ENCODE measurements at places on chromosomes 3 and 15.
A peak's percentile ranks its signal among the peaks of the same experiment; 100 is the strongest.

DNA sequence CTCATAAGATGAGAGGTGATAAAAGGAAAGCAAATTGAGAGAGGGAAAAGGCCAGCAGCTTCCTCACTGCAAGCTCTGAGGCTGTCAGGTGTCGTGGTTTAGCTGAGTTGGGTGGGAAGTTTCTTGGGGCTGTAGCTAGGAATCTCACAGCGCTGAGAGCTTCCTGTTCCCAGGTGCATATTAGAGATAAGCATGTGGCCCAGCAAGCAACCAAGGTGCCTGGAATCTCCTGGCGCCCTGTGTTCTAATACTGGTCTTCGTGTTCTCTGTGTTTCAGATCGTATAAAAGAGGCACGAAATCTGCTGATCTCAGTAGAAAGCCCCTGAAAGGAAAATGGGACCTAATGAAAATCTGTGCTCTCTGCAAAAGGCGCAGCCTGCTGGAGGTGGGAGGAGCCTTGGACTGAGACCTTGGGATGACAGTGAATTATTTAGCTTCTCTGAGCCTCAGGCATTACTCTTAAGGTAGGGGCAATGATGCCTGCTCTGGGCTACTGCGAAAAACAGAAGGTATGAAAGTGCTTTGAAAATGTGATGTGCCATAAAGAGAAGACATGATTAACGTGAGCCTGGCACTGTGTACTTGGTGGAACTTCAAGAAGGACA lies 499.9 kb downstream of the TBL1XR1 start:
- DNase-seq, result no peak

DNA sequence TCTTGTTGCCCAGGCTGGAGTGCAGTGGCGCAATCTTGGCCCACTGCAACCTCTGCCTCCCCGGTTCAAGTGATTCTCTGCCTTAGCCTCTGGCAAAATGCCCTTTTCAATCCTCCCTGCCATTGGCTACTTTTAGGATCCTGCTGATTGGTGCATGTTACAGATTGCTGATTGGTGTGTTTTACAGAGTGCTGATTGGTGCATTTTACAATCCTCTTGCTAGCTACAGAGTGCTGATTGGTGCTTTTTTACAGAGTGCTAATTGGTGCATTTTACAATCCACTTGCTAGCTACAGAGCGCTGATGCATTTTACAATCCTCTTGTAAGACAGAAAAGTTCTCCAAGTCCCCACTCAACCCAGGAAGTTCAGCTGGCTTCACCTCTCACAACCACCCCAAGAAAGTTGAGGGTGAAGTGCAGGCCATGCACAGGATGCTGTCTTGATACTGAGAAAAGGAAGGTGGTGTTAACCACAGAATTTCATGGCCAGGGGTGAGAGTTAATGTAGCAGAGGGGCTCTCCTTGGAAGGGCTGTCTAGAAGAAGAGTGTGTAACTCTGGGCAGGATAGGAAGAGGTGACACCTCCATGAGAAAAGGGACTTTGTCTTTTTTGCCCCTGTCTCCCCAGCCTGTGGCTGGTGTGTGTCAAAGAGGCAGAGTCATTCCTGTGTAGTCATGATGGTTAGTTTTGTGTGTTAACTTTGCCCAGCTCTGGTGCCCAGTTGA lies 145.9 kb downstream of the APBA2 start:
- no peak for DNase-seq

- DNase-seq, result no peak
Observed at GRCh38 chr3:89260721-89261120, 153.3 kb downstream of the EPHA3 start.

GRCh38 chr3:132180337-132180791 lies 136.8 kb upstream of the ACP3 start:
- peak; percentile 16 for DNase-seq

DNA sequence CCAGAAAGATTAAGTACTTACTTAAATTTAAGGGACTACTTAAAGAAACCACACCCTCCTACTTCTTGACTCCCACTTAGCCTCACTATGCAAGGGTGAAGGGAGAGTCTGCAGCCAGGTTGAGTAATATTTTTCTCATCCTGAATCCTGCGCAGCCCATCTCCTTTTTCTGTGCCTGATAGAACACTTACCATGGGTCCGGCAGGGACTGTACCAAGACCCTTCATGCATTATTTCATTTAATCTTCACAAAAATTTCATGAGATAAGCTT lies 562.6 kb upstream of the CFAP20DC start:
- no peak for DNase-seq

- DNase-seq, result no peak
Observed at GRCh38 chr3:196969134-196969659, 564 bp upstream of the PIGZ start.

DNA sequence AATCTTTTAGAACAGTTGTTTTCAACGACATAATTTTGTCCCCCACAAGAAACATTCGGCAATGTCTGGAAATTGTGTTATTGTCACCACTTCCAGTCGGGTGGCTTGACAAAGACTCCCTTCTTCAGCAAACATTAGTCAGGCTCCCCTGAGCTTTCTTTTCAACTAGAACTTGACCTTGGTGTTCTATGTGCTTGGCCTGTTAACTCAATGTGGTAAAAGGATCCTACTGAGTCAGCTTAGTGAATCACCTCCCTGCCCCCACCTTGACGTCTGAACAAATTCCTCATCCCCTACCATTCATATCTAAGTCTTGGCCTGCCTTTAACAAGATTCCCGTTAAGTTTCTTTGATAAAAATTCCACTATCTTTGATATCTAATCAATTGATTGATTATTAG lies 465.0 kb upstream of the ROBO1 start:
- no peak for DNase-seq

GRCh38 chr3:15973940-15974339 lies 176.2 kb upstream of the ANKRD28 start:
- DNase-seq, result no peak

DNA sequence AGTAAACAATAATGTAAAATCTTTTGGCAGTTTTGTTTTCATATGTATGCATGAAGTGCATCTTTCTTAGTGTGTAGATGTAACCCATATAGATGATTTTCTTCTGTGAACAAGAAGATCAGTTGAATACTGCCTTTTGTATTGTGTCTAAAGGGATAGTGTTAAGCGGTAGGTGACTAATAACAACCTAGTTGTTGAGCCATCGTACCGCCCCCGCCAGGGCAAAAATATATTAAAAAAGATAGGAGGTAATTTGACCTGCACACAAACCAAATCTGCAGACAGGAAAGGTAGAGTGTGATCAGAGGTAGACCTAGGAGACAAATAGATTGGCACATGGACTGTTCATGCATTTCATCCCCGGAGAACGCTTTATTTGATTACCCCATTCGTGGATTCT lies 3.3 kb upstream of the GMNC start:
- peak; percentile 36 for DNase-seq

- DNase-seq, result no peak
Observed at GRCh38 chr15:58628206-58628947, 121.1 kb downstream of the ADAM10 start.

DNA sequence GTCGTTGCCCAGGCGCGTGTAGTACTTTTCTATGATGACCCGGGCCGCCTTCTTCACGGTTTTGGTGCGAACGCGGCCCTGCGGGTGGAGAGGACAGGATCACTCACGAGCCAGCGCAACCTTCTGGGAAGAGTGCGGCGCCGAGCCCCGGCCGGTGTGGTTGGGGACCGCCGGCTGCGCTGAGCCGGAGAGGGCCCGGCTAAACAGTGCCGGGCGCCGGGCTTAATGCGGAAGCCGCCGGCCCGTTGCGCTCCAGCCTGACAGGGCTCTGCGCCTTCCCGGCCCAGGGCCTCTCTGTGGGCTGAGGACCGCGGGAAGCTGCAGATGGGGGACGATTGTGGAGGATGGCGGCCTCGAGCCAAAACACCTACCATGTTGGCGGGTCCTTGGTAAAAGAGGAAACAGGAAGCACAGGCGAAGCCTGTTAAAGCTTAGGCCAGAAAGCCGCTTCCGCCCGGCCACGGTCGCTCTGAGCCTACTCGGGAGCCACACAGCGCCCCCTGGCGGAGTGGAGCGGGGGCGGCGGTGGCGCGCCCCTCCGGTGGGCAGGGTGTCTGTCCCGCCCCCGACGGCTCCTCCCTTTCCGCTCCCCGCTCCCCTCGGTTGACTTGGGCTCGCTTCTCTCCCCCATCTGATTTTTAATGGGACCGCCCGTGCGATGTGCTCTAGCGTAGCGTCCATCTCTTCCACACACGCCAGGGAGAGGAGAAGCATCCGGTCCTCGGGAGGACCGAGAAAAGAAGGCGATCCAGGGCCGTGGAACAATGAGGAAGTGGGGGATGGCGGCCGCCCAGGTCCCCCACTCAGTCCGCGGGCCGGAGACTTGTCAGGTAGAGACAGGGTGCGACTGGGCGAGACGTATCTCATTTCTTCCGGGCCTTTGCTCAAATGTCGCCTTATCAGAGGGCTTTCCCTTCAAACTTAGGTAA lies at the start of gene RPS17:
TSS of gene RPS17 (minus strand) at position 403 of the 929 bp plus-strand sequence. CDS start at position 374, 29 bp downstream.
- DNase-seq, result peak; percentile 96

DNA sequence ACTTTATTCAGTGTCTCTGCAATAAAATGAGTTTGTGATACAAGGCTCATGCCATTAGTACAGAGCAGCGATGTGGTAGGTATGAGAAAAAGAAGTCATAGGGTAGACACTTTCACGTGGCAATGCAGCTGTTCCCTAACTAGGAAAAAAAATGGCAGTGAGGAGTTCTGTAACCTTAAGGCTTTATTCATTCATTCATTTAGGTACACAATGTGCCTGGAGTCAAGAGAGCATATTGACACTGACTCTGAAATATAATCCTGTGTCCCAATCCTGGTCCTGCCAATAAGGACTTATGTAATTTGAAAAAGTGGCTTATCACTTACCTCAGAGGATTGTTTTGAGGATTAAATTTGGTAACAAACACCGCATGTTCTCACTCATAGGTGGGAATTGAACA lies 173.0 kb upstream of the AZI2 start:
- no peak for DNase-seq

DNA sequence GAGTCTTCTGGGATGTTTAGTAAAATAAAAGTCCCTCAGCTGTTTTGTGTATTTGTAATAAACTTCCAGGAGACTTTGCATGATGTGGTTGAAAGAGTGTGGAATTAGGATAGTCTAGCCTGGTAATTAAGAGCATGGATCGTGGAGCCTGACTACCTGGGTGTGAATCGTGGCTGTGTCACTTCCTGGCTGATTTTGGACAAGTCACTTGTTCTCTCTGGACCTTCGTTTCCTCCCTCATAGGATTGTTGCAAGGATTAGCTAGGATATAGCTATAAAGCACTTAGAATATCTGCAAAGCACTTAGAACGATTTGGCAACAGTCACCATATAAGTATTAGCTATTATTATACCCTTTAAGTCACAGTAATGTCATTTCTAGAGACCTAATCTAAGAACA lies 40.2 kb downstream of the SLMAP start:
- DNase-seq, result no peak

DNA sequence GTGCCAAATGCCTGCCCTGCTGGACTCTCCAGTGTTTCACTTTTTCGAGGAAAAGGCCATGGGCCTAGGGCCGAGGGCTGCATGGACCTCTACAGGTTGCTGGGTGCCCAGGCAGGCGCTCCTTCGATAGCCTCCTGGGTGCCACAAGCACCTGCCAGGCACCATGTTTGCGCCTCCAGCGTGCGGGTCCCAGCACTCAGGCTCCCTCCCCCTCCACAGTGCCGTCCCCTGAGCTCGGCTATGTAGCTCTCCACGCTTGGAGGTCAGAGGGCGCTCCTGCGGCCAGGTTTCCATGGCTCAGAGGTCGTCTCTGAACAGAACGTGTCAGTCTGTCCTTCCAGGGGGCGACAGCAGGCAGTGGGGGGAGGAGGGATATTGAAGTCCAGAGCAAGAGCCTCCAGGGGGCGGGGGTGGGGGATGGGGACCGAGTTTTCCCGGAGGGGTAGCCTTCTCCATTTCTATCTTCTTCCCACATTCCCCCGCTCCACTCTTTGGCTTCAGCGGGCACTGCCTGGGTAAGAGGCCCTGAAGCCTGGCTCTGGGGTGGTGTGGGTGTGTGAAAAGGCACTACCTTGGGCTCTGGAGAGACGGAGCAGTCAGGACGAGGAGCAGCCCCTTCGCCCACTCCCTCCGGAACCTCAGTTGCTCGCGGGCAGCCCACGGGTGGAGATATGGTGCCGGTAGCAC lies 3.6 kb downstream of the ONECUT1 start:
- DNase-seq, result peak; percentile 77

DNA sequence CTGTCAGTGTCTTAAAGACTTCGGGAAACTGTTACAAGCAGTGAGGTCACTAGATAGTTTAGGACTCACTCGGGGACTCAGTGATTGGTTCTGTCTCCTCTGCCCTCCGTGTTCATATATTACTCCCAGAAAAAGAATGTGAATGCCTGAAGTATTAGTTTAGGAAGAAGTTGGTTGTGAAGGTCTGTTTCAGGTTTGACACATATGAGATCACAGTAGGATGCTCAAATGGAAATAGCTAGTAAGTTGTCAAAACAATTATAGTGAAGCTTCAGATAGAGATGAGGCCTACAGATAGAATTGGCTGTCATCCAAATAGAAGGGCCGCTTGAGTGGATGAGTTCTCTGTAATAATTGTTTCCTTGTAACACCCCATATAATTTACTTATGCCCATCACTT lies 172.6 kb downstream of the PLCL2 start:
- no peak for DNase-seq

DNA sequence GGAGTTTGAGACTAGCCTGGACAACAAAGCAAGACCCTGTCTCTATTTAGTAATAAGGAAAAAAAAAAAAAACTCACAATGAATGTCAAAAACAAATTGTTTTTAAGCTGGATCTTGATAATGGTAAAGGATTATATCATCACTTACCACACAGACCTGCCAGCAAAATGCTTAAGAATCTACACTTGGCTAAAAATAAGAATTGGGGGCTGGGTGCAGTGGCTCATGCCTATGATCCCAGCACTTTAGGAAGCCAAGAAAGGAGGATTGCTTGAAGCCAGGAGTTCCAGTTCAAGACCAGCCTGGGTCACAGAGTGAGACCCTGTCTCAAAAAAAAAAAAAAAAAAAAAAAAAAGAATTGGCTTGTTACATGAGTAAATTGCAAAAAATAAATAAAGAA lies 31.0 kb downstream of the ACAP2 start:
- no peak for DNase-seq
